Pons (tissue), 1 donor: ENCODE measurements at places on chromosomes 5 and 9.

- peak; percentile 93 for DNase-seq
Measured at GRCh38 chr9:2634153-2634552, 12.6 kb downstream of the VLDLR start.

DNA sequence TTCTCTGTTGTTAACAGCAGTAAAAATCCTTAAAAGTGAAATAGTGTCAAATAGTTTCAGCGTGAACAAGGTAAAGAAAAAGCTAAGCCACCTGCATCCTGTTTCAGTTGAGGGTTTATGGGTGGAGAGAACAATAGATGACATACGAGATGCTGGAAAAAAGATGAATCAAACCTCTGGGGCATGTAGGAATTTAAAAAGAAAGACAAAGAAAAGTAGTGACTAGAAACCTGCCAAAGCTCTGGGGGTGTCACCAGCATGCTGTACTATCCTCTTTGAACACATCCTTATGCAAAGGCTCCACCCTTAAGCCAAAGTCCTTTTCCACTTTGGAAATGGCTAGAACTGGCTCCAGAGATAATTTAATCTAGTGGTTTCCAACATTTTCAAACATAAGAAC lies 22.2 kb downstream of the SCAI start:
- DNase-seq, result no peak

DNA sequence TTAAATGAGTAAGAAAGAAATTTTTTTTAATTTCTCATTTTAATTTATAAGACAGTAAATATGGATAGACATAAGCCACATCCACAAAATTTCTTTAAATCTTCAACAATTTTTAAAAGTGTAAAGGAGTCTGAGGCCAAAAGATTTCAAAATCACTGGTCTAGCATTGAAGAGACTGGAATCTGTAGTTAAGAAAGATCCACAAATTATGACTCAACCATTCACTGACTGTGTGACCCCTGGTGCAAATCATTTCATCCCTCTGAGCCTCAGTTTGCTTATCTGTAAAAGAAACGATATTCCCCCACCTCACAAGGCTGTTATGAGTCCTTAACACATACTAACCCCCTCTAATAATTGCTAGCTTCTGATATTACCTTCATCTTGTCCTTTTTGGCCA lies 98.5 kb downstream of the EBF1 start:
- no peak for DNase-seq

- DNase-seq, result no peak
Measured at GRCh38 chr5:65151614-65152013, 330.1 kb downstream of the ADAMTS6 start.

- no peak for DNase-seq
Measured at GRCh38 chr5:170403675-170404074, 14.5 kb upstream of the KCNMB1 start.

DNA sequence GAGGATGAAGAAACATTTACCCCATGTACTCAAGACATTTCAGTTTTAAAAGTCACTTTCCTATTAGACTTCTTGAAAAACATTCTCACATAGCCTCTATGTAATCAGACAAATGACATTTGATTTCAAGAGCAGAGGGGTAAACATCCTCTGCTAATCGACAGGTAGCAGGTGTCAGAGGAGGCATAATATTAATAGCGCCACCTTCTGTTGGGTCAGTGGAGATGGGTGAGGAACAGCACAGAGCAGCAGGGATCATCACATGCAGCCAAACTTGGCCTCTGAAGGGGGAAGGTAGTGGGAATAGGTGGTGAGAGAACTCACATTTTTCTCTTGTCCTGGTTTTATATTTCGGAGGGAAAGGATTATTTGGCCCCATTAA lies 3.3 kb upstream of the LSM11 start:
- no peak for DNase-seq

GRCh38 chr5:78968781-78969180 lies 16.3 kb downstream of the ARSB start:
- no peak for DNase-seq

GRCh38 chr5:160513485-160513884 lies 91.8 kb downstream of the PTTG1 start:
- no peak for DNase-seq

DNA sequence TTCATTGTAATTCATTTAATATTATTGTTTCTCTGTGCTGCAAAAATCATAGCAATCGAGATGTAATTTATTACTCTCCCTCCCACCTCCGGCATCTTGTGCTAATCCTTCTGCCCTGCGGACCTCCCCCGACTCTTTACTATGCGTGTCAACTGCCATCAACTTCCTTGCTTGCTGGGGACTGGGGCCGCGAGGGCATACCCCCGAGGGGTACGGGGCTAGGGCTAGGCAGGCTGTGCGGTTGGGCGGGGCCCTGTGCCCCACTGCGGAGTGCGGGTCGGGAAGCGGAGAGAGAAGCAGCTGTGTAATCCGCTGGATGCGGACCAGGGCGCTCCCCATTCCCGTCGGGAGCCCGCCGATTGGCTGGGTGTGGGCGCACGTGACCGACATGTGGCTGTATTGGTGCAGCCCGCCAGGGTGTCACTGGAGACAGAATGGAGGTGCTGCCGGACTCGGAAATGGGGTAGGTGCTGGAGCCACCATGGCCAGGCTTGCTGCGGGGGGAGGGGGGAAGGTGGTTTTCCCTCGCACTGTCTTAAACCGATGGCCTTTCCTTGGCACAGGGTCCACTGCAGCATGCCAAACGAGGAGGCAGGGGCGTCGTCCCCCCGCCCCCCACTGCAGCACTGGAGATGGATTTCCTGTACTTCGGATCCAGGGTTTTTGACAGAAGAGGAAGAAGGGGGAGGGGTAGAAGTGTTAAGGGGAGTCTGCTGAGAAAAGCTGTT lies at the start of gene APC:
TSS of gene APC (plus strand) at position 423 of the 728 bp plus-strand sequence. CDS start 17,006 bp downstream, outside the sequence.
- DNase-seq, result peak; percentile 96

- no peak for DNase-seq
Measured at GRCh38 chr5:6273749-6274148, 104.6 kb downstream of the MED10 start.

GRCh38 chr5:17115855-17116254 lies 101.6 kb upstream of the BASP1 start:
- DNase-seq, result no peak

GRCh38 chr9:757246-757881 lies 84.1 kb upstream of the DMRT1 start:
- peak; percentile 69 for DNase-seq

- no peak for DNase-seq
Measured at GRCh38 chr9:114684036-114684435, 2.0 kb upstream of the TEX48 start.

GRCh38 chr5:61286446-61287132 lies 45.5 kb upstream of the ZSWIM6 start:
- no peak for DNase-seq

- no peak for DNase-seq
Measured at GRCh38 chr5:92435781-92436180, 1052.7 kb upstream of the ARRDC3 start.

- DNase-seq, result no peak
Measured at GRCh38 chr5:151023047-151023615, 2.7 kb downstream of the GPX3 start.
